ENCODE measurements at places on chromosomes 7 and 10.
A peak's percentile ranks its signal among the peaks of the same experiment; 100 is the strongest.

GRCh38 chr10:129365767-129366402 lies 101.2 kb upstream of the MGMT start:
- DNase-seq: no peak

DNA sequence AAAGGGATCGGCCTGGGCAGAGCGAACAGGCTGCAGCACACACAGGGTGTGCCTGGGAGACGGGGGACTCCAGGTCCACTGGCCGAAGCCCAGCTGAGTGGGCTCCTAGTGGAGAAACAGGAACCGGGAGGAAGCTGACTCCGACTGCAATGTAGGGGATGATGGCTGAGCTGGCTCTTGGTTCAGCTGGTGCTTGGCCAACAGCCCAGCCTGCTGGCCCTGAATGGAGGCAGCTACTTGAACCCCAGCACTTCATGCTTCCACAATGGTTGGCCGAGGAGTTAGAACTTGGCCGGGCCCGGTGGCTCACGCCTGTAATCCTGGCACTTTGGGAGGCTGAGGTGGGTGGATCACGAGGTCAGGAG lies 27.0 kb upstream of the FRAT2 start:
- DNase-seq: no peak

DNA sequence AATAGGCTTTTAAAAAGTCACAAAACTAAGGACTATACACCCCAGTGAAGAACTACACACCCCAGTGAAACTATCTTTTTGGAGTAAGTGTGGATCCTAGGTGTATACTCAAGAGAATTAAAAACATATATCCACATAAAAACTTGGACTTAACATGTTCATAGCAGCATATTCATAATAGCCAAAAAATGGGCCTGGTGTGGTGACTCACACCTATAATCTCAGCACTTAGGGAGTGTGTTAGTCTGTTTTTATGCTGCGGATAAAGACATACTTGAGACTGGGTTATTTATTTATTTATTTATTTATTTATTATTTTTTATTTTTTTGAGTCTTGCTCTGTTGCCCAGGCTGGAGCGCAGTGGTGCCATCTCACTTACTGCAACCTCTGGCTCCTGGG lies 19.0 kb upstream of the COMTD1 start:
- DNase-seq: no peak

- DNase-seq: no peak
These were observed 663 bp downstream of the HERPUD2 start for GRCh38 chr7:35694161-35694783.

DNA sequence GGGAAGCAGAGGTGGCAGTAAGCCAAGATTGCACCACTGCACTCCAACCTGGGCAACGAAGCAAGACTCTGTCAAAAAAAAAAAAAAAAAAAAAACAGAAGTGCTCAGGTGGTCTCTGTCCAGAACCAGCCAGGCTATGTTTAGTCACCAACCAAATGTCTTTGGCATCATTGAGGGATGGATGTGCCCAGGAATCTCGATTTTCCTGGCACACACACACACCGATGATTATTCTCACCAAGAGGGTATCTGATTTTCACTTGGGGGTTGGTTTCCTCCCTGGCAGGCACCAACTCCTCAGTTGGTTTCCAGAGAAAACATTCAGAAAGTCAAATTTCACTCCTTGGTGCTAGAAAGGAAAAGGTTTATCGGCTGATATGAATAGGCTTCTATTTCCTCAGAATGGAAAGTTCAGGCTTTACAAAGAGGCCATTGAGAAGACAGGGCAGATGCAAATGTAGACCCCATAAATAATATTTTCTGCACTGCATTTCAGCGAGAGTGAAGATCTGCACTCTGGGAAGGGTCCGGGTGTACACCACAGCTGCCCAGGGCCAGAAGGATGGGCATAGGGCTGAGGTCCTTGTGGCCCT lies 154.8 kb downstream of the TNS3 start:
- no peak for DNase-seq

DNA sequence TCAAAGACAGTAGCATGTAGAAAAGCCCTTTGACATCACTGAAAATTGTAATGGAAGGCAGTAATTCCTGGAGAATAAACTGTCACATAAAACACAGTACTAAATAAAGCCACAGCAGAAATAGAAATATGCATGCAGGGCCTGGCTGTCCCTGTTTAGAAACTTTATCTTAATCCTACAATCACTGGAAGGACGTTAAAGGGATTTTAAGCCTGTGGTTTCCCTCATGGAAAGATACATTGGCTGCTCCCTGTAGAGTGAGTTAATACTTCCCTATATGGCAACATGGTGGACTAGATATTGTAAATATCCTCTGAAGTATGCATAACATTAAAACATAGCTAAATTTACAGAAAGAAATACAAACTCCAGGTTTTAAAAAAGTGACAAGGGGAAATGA lies 1334.9 kb upstream of the CELF2 start:
- DNase-seq: no peak

DNA sequence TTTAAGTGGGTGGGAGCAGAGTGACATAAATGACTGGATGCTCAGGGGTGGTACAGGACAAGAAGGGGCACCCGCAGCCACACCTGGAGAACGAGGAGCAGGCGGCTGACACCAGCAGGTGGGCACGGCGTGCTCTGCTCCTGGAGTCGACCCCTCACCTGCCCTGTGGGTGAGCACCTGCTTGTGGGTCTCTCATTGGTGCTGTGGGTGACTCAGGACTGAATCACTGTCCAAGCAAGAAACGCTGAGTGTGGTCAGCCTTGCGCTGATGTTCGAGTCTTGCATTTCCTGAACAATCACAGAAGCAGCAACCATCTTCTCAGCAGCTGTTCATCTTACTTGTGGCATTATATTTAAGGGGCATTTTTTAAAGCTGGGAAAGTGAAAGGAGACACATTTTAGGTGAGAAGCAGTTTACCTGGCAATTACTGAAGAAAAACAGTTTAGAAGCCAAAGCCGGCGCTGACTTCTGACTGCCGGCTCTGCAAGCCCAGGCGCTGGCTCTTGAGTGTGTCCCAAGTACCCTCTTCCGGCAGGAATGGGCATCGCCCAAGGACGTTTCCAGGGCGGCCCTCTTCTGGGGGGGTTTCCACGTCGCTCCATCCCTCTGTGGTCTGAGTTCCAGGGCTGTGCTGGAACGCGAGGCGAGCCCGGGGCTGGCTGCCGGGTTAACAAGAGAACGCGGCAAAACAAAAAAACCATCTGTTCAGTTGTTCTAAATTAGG lies 145.2 kb upstream of the PFKP start:
- DNase-seq: no peak

GRCh38 chr7:6359021-6359420 lies 86.6 kb upstream of the CYTH3 start:
- DNase-seq: no peak

DNA sequence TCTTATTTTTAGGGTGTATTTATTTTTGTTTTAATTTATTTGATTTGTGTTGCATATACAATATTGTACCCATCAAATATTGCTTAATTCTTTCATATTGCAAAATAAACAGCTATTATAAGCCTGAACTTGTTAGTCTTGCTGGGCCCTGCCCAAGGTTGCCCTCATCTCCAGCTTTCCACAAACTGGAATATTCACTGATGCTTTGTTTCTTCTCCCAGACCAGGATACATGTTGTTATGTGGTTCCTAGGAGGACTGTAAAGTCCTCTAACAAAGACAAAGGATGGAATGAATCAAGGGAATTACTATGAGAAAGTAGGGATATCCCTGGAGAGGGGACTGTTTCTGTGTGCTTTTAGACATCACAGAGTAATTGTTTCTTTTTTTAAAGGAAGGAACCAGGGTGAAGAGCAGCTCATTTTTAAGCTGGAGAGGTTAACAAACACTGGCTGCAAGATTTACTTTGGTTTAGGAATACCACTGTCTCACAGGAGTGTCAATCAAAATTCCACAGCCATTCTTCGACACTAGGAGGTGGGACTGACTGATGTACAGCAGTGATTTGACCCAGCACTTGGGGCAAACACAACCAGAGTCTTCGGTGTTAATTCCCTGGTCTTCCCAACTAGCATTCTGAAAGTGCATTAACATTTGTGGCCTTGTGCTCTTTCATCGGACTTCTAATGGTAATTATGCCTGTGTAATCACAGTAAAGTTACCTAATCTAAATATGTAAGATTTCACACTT lies 14.8 kb upstream of the CD36 start:
- no peak for DNase-seq

- peak; percentile 9 for DNase-seq
These were observed 3.5 kb downstream of the MKRN1 start for GRCh38 chr7:140475747-140476333.

DNA sequence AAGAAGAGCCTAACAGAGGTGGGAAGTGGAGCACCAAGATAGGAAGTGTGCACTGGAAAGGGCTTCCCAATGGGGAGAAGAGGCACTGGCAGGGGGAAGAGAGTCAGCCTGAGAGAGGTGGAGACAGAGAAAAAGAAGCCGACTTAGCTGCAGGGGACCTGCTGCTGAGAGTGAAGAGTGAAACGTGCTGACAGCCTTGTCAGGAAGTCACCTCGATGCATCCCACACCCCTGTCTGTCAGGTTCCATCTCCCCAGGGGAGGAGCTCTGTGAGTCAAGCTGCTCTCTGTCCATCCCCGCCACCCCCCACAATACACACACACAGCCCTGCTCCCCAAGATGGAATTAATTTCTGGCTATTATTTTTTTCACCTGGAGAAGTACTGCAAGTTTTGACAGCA lies 14.0 kb downstream of the KAZALD1 start:
- DNase-seq: no peak

DNA sequence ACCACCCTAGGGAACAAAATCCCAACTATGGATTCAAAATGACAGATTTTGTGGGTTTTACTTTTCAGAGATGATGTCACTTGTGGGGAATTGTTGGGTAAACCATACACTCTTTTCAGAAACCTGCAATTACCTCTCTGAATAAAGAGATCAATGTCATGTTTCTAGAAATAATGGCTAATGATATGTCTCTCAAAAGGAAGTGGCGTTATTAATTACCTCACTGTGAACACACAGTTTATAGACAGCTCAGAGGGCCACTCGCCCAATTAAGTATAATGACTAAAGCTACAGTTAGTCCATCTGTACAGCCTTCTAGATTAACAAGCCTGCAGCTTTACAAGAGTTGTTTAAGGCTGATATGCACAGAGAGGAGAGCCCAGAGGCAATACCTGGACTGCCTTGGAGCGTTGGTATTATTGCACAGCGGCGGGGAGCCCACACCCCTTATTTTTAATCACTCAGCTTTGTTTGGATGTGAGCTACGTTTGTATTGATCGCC lies 79.5 kb downstream of the RAB11FIP2 start:
- no peak for DNase-seq

GRCh38 chr10:69631566-69631965 lies 1.5 kb downstream of the FAM241B start:
- DNase-seq: no peak

DNA sequence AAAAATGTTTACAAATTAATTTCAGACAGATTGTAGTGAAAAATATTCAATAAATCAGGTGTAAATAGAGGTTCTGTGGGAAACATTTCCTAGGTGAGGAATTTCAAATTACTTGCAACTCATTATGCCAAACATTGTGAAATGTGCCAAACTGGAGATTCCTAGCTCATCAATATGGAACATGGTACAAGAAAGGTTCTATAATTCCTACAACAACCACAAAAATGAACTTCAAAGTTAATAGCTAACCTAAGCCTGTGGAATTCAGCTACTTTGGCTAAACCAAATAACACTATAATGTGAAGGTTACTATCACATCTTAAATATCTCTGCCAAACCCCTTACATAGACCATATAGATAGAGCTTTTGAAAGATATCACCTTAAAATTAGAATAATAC lies 223.3 kb upstream of the HGF start:
- DNase-seq: no peak

DNA sequence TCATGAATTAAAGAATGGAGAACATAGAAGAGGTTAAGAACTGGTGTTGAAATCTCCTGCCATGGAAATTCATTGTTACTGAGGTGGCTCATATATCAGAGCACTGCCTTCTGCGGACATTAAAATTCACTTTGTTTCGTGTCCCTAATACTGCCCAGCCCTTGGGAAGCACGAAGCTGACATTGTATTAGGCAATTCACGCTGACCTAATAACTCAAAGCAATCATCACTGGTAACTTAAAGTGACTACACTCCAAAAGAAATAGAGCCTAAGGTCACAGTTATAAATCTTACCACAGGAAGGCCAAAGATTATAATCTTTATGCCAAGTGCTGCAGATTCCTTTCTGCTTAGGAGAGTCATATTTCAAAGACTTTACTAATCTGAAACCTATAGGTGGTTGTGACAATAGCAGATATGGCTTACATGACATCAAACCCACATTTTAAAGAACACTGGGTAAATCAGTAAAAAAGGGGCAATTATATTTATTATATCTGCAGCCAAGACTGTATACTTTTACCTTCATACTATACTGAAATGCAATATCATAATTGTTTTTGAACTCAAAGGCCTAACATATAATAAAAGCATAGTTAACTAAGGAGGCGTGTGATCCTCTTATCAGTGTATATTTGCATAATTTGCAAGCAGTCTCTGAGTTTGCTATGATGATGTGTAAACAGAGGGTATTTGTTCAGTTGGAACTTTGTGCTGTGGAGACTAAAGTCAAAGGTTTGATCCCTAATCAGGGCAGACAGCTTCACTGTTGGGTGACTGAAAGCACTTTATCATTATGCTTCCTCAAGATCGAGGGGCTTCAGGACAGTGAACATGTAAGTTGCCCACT lies 51.9 kb upstream of the CAPZA2 start:
- DNase-seq: no peak

- no peak for DNase-seq
These were observed 203.4 kb upstream of the CTBP2 start for GRCh38 chr10:125363791-125364190.

- no peak for DNase-seq
These were observed 165.9 kb upstream of the MYO3A start for GRCh38 chr10:25768167-25768566.

GRCh38 chr10:67539312-67539711 lies 156.7 kb downstream of the CTNNA3 start:
- DNase-seq: no peak

- DNase-seq: no peak
These were observed 9.4 kb upstream of the ANKRD1 start for GRCh38 chr10:90930070-90930837.

DNA sequence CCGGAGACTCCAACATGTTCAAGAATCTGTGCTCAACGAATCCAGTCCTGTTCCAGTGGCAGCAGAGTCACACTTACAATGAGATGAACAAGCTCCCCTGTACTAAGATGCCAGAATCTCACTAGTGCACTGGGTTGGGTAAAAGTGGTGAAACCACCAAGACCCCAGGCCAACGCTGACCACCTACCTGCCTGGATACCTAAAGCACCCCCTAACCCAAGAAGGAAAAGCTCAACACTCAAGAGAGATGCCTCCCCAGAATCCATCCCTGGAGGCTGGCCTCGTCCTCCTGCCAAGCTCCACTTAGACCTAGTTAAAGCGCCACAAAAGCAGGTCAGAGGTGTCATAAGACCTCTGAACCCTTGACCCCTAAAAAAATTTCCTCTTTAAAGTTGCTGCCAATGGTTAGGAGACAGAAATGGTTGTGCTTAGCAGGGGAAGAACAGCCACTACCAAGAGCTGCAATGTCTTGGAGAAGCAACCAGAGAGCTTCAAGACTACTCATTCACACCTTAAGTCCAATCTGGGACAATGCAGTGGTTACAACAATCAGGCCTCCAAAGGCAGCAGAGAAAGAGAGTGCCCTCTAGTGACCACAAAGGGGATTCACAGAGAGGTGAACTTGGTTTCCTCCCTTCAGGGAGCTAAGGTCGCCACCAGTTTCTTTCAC lies 94.6 kb upstream of the MACROH2A2 start:
- no peak for DNase-seq

GRCh38 chr7:96952974-96953391 lies 52.4 kb upstream of the DLX6 start:
- DNase-seq: no peak

GRCh38 chr10:20858292-20859124 lies 38.6 kb downstream of the NEBL start:
- no peak for DNase-seq

GRCh38 chr10:49170632-49171325 lies 17.4 kb downstream of the TMEM273 start:
- no peak for DNase-seq

All from T-helper 1 cell (primary cell).